ENCODE measurements at places on chromosomes 2 and 18.

GRCh38 chr18:53080687-53081086 lies 740.7 kb downstream of the DCC start:
- DNase-seq: no peak

DNA sequence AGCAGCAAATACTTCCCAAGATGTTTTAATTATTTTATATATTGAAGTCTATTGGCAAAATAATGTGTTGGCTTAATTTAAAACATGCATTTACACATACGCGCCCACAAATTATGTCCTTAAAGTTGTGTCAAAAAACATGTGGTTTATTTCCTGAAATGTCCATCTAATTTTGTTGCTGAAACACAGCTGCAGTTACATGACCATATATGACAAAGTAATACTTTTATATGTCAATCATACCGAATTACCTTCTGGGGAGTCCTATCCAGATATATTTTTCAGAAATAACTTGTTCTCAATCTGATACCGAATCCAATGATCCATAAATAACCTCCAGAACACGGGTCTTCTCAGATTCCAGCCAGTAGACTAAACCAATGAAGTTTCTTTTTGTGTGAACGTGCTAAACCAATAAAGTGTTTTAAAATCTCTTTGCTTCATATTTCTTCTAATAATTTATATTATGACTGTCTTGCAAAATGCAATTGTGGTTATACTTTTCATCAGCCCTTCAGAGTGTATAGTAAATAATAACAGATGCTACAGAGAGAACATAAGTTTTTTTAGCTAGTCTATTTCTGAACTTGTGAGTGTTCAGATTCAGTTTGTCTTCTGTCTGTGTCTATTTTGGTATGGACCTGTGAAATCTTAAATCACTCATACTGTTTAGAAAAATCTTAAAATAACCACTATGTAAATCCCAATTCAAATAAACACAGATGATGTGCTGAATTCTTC lies 2.4 kb downstream of the SCG2 start:
- DNase-seq: no peak

- DNase-seq: no peak
Observed at GRCh38 chr2:19029655-19030054, 328.8 kb downstream of the OSR1 start.

DNA sequence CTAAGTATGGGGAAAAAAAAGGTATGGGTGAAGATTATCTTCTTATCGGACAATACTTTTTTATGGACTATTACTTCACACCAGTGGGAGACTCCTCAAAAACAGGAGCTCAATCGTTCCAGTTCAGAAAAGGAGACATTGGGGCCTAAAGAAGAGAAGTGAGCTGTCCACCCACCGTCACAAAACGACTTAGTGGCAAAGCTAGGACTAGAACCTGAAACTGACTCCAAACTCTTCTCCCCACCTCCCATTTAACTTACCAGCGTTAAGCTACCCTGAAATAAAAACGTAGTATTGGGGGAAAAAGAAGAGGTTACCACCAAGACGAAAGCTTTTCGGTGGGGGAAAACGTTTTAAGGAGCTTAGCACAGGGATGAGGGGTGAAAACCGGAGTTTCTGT lies 503 bp downstream of the GTF3C3 start:
- no peak for DNase-seq

DNA sequence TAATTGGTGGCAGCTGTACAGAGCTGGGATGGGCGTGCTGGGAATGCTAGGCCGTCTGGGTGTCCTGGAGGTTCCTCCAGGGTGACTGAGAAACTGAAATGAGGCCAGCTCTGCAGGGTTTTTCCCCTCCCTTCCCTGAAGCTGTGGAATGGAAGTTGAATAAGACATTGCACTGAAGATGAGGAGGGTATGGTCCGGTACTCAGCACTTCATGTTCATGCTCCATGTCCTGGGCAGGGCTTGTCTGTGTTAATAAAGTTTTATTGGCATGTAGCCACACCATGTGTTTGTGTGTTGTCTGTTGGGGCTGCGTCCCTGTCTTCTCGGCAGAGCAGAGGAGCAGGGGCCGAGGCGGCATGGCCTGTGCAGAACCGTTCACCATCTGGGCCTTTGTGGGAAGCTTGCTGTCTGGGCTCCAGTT lies 154.0 kb downstream of the LDLRAD4 start:
- DNase-seq: no peak
